ENCODE measurements at places on chromosomes 1 and 21.

DNA sequence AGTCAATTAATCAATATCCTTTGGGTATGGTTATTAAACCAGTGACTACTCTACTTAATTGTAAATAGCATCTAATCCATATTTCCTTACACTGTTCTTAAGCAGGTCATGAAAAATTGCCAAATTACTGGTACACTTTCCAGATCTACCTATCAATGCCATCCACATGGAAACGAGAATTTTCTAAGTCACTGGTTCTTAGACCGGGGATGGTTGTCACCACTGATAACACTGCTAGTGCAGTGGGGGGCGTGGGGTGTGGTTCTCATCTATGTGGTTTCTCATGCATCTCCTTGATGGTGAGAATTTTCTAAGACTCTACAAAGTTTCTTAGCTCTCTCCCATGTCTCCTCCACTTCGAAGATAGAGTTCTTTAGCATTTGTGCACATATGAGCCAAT lies 63.7 kb upstream of the COG2 start:
- no peak for DNase-seq

DNA sequence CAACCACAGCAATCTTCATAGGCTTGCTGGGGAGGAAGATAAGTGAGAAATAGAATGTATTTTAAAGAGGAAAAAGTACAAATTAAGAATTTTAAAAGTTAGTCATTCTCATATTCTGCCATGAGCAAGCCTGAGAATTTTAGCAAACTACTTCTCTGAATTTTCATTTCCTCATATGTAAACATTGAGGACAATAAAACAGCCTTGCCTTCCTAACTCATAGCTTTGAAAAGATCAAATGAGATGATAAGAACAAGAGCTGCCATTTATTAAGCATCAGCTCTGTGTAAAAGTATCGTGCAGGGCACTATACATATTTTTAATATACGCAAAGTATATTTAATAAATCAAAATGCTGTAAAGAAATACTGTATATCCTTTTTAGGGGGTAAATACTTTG lies 286.0 kb downstream of the NFIA start:
- no peak for DNase-seq

DNA sequence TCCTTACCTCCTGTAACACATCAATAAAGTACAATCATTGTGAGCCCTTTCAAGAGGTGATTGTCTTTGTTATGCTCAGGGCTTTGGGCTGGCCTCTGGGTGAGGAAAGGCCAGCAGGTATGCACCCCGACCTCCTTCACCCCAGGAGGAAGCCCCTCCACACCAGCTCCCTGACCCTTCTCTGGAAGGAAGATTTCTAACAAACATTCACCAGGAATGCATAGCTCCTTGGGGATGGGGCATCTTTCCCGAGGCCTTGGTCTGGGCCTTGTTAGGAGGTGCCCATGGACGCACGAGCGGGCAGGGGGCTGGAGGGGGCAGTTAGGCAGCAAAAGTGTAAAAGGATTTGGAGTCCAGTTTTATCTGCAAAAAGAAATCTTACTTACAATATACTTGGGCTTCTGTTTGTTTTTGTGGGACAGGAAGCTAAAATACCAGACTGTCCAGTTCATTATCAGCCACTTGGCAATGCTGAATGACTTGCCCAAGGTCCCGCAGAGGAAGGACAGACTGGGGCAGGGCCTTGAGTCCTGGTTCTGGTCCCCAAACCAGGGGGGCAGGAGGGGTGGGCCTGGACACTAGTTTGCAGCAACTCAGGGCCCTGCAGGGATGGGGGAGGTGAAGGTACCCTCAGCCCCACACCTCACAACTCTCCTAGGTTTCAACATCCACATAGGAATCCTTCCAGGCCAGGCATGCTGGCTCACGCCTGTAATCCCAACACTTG lies 10.1 kb downstream of the ZC3H12A start:
- no peak for DNase-seq

- DNase-seq = no peak
Observed at GRCh38 chr1:47992720-47993415, 4.3 kb downstream of the TRABD2B start.

GRCh38 chr1:178868706-178869105 lies 2.2 kb downstream of the ANGPTL1 start:
- DNase-seq = no peak

DNA sequence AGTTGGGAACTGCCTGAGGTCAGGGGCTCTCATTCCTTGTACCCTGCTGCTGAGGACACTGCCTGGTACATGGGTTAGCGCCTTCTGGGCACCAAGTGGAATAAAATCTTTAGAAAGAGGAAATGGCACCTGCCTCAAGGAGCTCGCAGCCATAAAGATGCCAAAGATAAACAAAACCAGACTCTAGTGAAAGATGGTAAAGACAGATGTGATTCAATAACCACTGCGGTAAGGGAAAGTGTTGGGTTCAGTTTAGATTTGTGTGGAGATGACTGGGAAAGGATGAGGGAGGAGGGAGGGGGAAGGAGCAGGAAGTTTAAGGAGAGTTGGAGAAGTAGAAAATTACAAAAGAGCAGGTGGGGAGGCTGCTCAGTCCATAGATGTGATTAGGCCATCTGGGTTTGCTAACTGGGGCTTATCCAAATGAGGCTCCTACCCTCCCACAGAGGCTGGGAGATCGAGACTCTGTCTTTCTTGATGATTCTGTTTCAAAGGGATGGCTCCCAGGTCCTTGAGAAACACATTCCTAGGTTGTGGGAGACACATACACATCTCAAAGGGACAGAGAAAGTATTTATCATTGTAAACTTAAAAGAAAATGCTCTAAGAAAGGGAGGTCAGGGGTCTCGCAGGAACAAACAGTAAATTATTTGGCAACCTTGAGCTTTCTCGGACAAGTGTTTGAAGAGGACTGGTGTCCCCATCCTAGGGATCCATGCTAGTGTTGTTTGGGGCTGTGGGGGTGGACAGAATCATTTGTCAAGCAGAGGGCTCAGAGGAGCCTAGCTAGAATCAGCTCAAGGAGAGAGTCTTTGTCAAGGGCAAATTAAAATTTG lies 65.7 kb upstream of the MORC3 start:
- DNase-seq = no peak

DNA sequence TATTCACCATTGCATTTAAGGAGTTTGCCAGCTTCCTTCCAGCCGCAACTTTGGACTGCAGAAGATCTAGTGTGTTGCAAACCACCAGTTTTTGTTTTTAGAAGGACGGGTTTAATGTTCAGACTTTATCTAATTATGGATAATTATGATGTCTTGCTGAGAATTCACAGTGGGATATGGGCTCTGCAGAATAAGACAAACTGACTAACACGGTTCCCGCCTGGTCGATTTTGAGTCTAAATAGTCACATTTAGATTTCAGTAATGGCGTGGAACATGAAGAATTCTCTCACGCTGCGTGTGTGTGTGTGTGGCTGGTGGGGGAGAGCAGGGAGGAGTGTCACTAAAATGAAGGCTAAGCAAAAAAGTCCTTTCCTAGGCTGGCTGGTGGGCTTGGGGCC lies 48.5 kb upstream of the DMRTB1 start:
- no peak for DNase-seq

- DNase-seq = no peak
Observed at GRCh38 chr1:58152697-58153096, 393.8 kb downstream of the OMA1 start.

GRCh38 chr1:234611225-234611846 lies 1.4 kb upstream of the IRF2BP2 start:
- peak; percentile 82 for DNase-seq

- no peak for DNase-seq
Observed at GRCh38 chr1:243946946-243947345, 96.9 kb upstream of the AKT3 start.

DNA sequence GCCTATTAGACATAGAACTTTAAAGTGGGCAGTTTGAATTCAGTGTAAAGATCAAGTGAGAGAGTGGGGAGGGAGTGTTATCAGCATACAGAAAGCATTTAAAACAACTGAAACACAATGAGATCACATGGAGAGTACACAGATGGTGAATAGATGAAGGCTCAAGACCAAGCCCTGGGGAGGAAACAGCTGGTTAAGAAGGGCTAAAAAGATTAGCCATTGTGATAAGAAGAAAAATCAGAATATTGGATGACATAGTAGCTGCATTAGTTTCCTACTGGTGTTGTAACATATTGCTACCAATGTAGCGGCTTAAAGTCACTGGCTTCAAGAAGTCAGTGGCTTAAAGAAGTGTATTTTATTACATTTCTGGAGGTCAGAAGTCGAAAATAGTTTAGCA lies 443.4 kb upstream of the RGS18 start:
- no peak for DNase-seq

- no peak for DNase-seq
Observed at GRCh38 chr1:182173808-182174512, 112.4 kb upstream of the ZNF648 start.

GRCh38 chr1:40187399-40187798 lies 26.2 kb downstream of the RLF start:
- no peak for DNase-seq

GRCh38 chr1:22347854-22348760 lies 103.5 kb upstream of the ZBTB40 start:
- no peak for DNase-seq

DNA sequence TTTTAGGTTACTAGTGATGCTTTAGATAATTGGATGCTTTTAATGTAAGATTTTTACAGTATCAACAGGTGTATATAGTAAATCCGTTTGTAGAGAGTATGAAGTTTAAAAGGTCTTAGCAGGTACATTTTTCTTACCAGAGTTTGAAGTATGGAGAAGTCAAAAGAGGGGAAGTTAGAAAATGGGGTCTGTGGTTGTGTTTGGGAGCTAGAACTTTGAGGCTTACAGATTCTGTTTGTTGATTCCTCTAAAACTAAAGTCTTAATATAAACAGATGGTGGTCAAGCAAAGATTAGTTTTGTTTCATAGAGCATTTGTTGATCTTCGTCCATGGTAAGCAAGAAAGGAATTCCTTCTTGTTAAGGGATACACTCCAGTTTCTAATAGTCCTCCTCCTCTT lies 35.8 kb downstream of the CDC42 start:
- DNase-seq = no peak

DNA sequence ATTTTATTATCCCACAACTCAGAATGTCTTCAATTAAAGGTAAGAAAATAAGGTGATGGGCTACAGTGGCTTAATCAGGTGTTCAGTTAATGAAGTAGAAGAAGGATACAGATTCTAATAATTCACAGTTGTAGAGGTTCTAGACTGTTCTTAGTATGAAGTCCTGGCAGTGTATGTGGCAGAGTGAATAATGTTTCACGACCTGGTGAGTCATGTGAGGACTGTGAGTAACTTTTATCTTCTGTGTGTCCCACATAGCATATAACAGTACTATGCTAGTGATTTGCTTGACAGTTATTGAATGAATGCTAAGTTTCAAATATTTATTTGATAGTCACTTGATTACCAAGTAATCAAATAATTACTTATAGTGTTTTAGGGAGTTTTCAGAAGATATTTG lies 20.0 kb downstream of the SLC16A4 start:
- DNase-seq = no peak

DNA sequence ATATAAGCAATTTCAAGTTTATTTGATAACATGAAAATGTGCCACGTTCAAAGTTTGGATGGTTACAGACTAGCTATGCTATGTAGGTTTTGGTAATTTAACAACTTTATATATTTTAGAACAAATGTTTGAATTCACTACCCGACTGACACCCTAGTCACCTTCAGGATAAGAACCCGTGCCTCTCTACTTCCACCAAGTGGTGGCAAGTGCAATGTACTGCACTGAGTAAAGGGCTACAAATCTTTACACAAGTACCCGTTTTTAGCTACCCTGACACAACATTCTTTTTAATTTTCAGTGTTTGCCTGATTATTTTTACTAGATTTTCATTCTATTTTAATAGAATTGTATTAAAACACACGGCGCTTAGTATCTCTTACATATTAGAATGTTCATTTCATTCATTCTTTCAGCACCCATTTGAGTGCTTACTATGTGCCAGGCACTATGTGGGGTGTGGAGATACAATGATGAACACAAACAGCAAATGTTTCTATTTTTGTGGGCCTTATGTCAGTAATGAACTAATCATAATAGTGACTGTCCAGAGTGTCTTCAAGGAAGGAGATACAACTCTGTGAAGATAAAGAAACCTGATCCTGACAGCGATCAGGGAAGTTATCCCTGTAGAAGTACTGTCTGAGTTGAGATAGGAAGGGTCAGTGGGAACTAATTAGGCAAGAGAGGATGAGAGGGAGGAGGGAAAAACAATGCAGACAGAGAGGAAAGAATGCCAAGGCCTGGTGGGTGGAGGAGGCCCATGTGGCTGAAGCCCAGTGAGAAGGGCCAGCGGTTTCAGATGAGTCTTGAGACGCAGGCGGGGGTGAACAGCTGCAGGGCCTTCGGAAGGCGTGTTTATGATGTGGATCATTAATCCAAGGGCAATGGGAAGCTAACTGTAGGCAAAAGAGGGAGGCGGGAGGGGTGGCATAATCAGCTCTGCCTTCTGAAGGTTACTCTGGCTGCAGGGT lies 3.8 kb downstream of the LCA5L start:
- no peak for DNase-seq

- DNase-seq = peak; percentile 66
Observed at GRCh38 chr1:205301205-205301821, 20.2 kb downstream of the NUAK2 start.

DNA sequence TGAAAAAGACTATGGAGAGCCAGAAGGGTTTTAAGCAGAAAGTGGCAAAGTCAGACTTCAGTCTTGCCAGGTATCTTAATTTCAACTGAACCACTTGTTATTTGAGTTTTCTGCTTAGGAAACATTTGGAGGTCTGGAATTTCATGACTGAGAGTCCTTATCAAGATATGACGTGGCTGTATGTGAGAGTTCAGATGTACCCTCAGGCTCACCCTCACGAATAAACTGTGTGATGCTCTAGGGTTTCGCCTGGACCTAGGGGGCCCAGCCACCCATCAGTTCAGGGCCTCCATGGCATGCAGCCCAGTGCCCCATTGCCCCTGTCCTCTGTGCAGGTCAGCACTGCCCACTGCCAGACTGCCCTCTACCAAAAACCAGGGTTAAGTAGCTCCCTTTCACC lies 30.6 kb upstream of the TADA1 start:
- DNase-seq = no peak

DNA sequence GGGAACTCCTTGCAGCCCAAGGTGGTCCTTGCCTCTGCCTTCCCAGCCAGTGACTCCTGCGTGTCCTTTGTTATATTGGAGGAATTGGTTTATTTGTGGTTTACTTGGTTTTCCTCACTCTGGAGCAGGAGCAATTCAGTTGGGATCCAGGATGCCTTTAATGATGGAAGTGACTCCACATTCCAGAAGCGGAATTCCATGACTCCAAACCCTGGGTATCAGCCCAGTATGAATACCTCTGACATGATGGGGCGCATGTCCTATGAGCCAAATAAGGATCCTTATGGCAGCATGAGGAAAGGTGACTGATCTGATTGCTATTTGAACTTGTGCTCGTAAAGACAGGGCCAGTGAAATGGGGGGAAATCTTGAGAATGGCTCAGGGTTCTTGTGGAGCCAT lies 15.1 kb upstream of the PIGV start:
- no peak for DNase-seq

DNA sequence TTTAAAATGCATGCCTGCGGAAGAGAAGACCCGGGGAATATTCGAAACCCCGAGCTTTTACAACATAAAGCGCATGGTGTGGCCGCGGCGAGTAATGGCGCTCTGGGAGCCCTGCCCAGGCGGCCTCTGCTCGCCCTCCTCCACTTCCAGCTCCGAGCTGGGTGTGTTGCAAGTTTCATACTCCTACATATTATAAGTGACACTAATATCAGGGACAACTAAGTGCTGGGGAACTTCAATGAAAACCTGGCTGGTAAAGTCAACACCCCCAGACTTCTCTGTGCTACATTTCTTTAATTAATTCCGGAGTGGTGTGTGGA lies 11.8 kb downstream of the SIM2 start:
- DNase-seq = no peak
